Astrocyte (in vitro differentiated cells and primary cell): ENCODE measurements at places on chromosomes 12 and 14. TPM values are rescaled to one million over a fixed set of nuclear protein-coding genes. Genes with fewer than 3 reads are reported as not detected.

DNA sequence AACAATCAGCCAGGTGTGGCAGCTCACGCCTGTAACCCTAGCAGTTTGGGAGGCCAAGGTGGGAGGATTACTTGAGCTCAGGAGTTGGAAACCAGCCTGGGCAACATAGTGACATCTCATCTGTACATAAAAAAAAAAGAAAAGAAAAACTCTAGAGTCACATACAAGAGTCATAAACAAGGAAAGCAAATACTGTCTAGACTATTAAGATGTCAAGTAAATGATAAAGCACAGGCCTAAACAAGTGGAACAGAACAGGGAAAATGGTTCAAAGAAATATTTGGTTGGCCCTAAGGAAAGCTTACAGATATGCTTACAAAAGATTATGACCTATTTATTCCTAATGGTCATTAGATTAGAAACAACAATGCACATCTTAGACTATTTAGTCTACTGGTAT lies 12.3 kb downstream of the CDK17 start:
- DNase-seq: no peak
- H3K4me3 ChIP-seq: no peak overlapping the region
- peaks cover 17% of the 10 kb centered on the region for H3K4me1 ChIP-seq
- H3K27ac ChIP-seq: no peak overlapping the region

DNA sequence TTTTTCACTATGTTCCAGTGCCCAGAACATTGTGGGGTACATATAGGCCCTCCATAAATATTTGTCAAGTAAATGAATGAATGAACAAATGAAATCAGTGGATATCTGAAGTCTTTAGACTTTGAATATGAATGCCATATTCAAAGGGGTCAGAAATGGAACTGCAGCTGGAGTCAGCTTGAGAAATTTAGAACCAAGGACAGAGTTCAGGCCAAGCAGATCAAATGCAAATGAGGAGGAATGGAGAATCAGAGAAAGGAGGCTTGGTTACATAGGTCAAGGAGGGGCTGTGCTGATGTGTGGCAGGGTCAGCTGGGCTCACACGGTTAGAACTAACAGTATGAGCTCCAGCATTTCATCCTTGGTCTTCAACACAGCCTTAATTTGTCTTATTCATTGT lies 104.0 kb upstream of the SEL1L start:
- H3K27ac ChIP-seq: no peak overlapping the region
- H3K36me3 ChIP-seq: no peaks in the 10 kb centered on the region
- no peaks in the 10 kb centered on the region for H3K4me1 ChIP-seq
- H3K4me3 ChIP-seq: no peak overlapping the region

- DNase-seq: no peak
- no peak overlapping the region for H3K27ac ChIP-seq
- H3K36me3 ChIP-seq: no peaks in the 10 kb centered on the region
- no peak overlapping the region for H3K4me3 ChIP-seq
- no peaks in the 10 kb centered on the region for H3K4me1 ChIP-seq
These were observed 868 bp downstream of the COX8C start for GRCh38 chr14:93347850-93348249.

DNA sequence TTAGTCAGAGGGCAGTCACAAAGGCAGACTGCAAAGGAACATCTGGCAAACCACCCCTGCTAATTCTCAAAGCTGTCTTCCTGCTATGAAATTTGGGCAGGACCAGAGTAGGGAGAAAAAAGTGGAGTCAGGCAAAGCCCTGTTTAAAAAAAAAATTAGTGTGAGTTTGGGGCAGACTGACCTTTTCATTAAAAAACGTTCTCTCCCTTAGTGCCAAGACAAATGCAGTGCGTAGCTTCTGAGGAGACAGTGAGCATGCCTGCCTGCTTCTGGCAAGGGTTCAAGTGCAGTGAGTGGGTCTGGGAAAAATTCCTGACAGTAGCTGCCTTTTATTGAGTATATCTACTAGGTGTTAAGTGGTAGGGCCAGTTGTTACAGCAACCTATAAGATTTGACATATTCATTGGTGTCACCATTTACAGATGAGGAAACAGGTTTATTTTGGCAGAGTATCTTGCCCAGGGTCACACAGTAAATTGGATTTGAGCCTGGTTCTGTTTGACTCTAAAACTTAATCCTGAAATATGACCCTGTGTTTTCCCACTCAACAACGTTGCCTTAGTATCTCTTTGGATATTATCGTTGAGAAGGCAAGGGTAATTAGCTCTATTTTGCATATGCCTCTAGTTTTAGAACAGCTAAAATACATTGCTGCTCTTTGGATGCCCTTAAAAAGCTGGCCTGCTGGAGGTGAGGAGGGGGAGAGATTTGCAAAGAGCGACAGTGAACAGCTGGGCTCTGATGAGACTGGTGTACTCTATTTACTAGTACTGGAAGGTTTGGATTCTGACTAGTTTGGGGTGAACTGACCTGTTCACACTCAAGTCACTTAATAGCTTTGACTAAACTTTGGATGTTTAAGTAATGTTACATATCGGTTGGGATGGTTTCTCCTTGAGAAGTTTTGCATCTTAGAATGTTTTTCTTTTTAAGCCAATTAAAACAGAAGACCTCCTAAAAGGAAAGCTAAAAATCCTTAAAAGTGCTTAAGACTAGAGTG lies 72.8 kb downstream of the PAPOLA start:
- H3K36me3 ChIP-seq: no peaks in the 10 kb centered on the region
- H3K27me3 ChIP-seq: no peaks in the 10 kb centered on the region
- H3K27ac ChIP-seq: peak overlapping the region; percentile 49
- peak; percentile 72 for DNase-seq

DNA sequence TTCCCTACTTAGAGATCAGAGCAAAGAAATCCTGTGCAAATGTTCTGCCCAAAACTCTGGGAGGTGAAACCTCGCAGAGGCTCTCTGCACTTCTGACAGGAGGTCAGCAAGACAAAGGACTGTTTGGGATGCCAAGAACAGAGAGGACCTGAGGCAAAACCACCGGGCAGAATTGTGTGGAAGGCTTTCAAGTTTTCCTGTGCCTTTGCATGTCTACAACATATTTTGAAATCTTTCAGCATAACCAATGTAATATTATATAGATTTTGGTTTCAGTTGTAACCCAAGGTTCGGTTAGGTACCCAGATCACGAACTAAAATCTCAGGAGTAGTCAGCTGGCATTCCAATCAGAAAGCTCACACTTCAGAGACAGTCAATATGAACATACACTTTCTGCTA lies 99.4 kb upstream of the PLEKHA5 start:
- peaks cover 10% of the 10 kb centered on the region for H3K4me1 ChIP-seq
- H3K4me3 ChIP-seq: no peak overlapping the region
- no peak for DNase-seq
- no peaks in the 10 kb centered on the region for H3K27me3 ChIP-seq

LMNTD1 gene
- not detected in 2 replicates for total RNA-seq

GRCh38 chr12:4825011-4825858 lies 84.5 kb upstream of the KCNA1 start:
- peak overlapping the region; percentile 32 for H3K27ac ChIP-seq
- no peaks in the 10 kb centered on the region for H3K27me3 ChIP-seq
- peaks cover 22% of the 10 kb centered on the region for H3K4me1 ChIP-seq
- peak; percentile 57 for DNase-seq
- no peaks in the 10 kb centered on the region for H3K36me3 ChIP-seq
- no peak overlapping the region for H3K4me3 ChIP-seq

DNA sequence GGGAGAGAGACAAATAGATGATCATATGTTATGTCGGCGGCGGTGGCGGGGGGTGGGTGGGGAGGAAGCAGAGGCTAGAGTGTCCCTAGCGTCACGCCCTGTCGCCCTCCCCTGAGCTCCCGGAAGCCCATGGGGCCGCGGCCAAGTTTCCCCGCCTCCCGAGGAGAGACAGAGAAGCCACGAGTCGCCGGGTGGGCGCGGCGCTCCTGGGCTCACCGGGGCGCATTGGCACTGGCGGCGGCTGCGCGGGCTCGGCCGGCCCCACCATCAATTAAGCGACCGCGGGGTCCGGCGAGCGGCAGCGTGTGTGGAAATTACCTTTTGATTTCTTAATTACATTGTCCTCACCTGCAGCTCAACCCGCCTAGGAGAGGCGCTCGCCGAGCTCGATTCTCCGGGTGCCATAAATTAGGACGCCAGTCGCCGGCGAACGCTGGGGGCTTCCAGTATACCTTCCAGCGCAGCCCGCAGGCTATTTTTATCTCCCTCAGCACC lies 119.9 kb upstream of the LHX5 start:
- no peaks in the 10 kb centered on the region for H3K4me1 ChIP-seq
- H3K27me3 ChIP-seq: peaks cover 5% of the 10 kb centered on the region
- H3K36me3 ChIP-seq: no peaks in the 10 kb centered on the region
- no peak for DNase-seq
- no peak overlapping the region for H3K4me3 ChIP-seq
- no peak overlapping the region for H3K27ac ChIP-seq

LIN7A gene
- total RNA-seq: 1.6 and 2.2 TPM in 2 replicates

DNA sequence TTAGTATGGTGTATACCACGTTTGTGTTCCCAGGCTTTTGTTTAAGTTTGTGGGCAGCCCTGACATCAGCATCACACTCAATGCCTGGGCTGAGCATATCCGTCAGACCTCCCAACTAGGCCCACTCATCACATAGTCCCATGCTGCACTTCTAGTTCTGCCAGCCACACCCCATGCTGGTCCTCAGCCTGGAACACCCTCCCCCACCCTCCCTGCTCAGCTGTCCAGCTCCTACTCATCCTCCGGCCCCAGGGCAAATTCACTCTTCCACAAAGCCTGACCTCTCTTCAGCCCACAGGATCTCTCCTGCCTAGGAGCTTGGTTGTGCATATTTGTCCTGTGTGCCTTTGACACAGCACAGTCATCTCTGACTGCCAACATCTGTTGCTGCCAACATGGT lies 3.9 kb upstream of the ENDOU start:
- peaks cover 8% of the 10 kb centered on the region for H3K4me1 ChIP-seq
- H3K27me3 ChIP-seq: no peaks in the 10 kb centered on the region
- no peak overlapping the region for H3K27ac ChIP-seq
- DNase-seq: no peak
- no peaks in the 10 kb centered on the region for H3K36me3 ChIP-seq

CDCA3 gene
- total RNA-seq: 2.3 and 3.2 TPM in 2 replicates

GALNT16 gene
- 6.2 and 6.3 TPM in 2 replicates for total RNA-seq

ADAM21 gene
- 0.94 and 1.1 TPM in 2 replicates for total RNA-seq

DNA sequence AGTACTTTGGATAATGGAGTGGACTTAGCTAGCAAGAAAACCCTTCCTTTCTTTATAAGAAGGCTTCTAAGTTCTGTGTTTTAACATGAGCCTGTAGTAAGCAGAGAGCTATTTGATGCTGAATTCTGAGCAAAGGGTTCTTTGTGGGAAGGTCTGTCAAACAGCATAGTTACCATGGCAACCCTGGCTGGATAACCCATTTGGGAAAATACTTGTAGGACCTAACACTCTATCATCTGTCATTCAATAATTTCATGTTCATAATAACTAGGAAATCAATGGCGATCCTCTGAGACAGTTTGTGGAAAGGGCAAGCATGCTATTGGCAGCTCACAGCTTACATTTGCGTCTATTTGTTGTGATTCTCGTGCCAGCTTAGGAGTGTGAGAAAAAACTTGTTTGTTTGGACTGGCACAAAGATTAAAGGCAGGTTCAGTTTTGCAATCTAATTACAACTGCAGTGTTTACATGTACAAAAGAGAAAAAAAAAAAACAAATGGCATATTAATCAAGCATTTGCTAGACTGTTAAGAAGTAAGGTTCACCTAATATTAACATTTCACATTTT lies 219.2 kb downstream of the PDZRN4 start:
- no peak overlapping the region for H3K4me3 ChIP-seq
- H3K36me3 ChIP-seq: no peaks in the 10 kb centered on the region
- H3K27me3 ChIP-seq: no peaks in the 10 kb centered on the region
- no peak for DNase-seq
- no peaks in the 10 kb centered on the region for H3K4me1 ChIP-seq
- no peak overlapping the region for H3K27ac ChIP-seq

MYF5 gene
- total RNA-seq: not detected in 2 replicates

DNA sequence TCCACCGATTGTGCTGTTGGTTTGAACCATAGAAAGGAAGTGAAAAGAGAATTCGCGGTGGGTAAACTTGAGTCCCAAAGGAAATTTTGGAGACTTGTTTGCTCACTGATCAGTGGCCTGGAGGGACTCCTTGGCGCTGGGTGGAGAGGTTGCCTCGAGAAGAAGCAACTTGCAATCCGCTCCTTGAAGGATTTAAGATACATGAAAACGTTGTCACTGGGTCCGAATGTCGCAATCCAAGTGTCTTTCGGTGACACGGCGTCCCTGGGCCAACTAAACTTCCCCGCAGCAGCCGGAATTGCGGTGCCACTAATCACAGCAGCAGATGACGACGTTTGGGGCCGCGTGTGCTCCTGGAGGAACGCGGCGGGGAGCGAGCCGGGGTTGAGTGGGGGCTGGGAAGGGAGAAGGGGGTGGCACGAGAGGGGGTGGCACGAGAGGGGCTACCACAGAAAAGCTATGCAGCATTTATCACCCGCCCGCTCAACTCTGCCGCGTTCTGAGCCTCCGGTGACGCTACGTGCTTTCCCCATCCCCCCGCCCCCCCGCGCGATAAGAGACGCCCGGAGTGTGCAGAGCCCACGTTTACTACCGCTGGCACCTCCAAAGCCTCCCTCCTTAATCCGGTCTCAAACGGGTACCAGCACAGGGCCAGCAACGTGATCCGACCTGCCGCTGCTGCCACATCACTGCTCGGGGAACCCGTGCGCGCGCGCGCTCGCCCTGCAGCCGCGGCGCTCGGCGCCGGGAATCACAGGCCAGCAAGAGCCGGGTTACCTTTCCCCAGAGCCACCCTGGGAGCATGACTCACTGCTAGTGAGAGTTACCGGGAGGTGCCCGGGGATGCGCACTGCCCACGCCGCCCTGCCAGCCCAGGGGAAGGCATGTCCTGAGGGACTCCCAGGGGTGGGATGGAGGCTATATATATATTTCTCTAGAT lies 833 bp upstream of the BHLHE41 start:
- peaks cover 20% of the 10 kb centered on the region for H3K4me1 ChIP-seq
- H3K36me3 ChIP-seq: no peaks in the 10 kb centered on the region
- H3K27me3 ChIP-seq: peaks cover 8% of the 10 kb centered on the region
- peak overlapping the region; percentile 84 for H3K27ac ChIP-seq

- no peaks in the 10 kb centered on the region for H3K36me3 ChIP-seq
- H3K4me1 ChIP-seq: no peaks in the 10 kb centered on the region
- no peak overlapping the region for H3K27ac ChIP-seq
- no peak for DNase-seq
These were observed 472.9 kb downstream of the NOVA1 start for GRCh38 chr14:26124896-26125438.

DNA sequence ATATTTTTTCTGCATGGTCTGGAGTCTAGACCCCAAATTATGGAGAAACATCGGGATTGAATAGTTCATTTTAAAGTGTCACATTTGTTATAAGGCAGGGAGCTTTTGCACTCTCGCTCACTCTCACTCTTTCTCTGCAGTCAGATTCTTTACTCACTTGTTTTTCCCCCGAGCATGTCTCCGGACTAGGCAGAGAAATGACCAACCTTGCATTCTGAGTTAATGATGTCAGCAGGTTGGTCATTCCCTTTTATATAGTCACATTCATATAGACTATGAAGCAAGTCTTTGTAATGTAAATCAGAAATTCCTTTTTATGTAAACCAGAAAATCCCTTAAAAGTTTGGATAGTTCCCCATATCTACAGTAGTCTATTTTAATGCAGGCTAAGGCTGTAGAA lies 4.1 kb downstream of the C12orf75 start:
- no peaks in the 10 kb centered on the region for H3K27me3 ChIP-seq
- H3K27ac ChIP-seq: peak overlapping the region; percentile 91
- H3K4me1 ChIP-seq: peaks cover 47% of the 10 kb centered on the region
- peak overlapping the region; percentile 47 for H3K4me3 ChIP-seq
